ENCODE measurements at places on chromosomes 4 and X.

DNA sequence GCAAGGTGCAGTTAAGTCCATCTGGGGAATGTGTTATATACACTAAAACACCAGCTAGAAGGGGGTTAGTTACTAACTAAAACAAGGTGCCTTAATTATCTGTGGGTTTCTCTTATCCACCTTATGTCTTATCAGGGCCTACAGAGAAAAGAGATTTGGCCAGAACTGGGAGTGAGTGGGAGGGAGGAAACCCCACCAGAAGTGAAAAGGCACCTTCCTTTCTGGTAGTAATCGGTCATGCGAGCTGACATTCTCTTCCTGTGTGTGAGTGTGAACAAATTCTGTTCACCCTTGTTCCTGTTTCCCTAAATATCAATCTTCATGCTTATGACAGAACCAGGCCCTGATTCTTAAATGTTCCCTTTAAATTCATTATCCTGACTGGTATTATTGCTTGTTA lies 43.5 kb downstream of the SRPX2 start:
- no peak for DNase-seq

DNA sequence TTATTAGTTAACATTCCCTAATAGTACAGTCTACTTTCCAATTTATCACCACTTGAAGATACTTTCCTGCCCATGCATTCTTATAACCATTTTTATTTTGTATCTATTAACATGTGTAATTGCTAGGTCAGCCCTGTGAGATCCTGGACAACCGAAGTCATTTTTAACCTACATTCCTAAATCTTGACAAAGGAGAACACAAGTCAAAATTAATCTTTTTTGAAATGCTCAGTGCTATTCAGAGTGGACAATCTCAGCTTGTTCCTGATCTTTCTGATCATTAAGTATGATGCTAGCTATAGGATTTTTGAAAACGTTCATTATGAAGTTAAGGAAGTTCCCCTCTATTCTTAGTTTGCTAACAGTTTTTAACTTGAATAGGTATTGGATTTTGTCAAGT lies 37.5 kb downstream of the ANXA10 start:
- no peak for DNase-seq

- DNase-seq: no peak
Observed at GRCh38 chr4:40782876-40783275, 33.1 kb downstream of the NSUN7 start.

DNA sequence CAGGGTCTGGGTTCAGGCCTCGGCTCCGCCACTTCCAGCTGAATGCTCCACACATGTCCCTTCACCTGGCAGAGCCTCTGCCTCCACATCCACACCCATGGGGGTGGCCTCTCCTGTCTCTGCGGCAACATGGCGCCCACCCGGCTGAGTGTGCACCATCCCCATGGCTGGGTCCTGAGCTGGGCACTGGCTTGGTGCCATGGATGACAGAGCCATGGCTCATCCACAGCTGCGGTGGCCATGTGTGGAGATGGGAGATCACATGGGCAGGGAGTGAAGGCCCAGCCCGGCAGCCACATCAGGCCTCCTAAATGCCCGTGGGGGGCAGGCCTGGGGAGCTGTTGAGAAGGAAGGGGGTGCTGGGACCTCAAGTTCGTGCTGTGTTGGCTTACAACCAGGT lies 213.7 kb downstream of the AFAP1 start:
- DNase-seq: no peak

DNA sequence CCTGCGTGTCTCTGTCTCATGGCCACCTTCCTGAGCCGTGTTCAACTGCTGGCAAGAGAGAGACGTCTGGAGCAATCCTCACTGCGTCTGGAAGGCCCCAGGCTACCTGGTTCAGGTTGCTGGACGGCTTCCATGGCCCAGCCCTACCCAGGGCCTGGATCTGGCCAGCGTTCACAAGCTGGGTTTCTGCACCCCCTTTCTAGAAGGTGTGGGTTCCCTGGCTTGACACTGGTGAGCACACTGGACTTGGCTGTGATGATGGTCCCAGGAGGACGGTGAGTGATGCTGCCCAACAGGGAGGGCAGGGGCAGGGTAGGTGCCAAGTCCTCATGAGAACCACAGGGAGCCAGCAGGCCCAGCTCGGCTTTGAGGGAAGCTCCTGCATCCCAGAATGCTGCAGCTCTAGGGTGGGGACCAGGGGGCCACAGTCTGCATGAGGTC lies 63.4 kb downstream of the HTRA3 start:
- no peak for DNase-seq

- DNase-seq: no peak
Observed at GRCh38 chr4:54707406-54707805, 49.6 kb downstream of the KIT start.

DNA sequence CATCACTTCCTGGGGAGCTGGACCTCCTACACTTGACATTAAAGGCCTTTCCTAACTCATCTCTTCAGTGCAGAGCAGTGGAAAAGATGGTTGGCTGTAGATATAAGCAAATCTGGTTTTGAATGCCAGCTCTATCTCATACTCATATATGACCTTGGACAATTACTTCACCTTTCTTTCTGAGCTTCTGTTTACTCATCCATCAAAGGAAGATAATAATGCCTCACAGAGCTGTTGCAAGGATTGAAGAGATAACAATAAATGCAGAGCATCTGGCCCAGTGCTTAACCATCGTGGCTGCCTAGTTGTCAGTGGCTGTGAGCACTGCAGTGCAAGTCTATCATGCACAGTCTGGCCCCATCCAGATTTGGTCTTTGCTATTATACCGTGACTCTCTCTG lies 148.1 kb upstream of the EOLA2 start:
- peak; percentile 1 for DNase-seq

- no peak for DNase-seq
Observed at GRCh38 chr4:789571-790465, 36.1 kb downstream of the CPLX1 start.

GRCh38 chrX:66049056-66049455 lies 9.2 kb upstream of the VSIG4 start:
- no peak for DNase-seq

DNA sequence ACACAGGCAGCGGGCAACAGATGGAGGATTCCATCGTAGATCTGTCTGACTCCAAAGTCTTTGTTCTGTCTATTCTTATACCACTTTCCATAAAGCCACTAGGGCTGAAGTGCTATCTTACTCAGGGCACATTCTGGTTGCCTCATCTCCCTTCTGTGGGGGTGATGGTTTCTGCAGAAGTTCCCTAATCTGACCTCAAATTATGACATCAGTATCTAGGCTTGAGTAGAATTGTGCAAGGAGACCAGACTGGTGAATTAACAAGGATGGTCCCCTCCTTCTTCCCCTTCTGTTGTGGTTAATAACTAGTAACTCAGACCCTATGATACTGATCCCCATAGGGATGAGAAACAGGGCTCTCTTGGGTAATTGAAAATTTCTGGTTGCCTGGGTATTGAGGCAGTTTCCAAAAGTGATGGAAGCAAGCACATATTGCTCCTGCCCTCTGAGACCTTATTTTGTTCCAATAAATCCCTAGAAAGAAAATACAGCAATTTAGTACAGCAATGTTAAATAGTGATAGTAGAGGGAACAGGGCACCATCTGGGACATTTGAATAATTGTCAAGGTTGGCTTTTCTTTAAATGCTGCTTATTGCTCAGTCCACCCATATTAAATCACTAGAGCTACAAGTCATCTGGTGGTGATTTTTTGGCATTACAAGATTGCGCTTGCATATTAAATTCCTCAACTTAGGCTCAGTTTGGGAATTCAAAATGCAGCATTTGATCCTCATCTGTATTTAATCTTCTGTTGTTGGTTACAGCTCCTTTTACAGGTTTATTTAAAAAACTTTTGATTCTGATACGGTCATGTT lies 57.3 kb upstream of the AP1S2 start:
- no peak for DNase-seq

DNA sequence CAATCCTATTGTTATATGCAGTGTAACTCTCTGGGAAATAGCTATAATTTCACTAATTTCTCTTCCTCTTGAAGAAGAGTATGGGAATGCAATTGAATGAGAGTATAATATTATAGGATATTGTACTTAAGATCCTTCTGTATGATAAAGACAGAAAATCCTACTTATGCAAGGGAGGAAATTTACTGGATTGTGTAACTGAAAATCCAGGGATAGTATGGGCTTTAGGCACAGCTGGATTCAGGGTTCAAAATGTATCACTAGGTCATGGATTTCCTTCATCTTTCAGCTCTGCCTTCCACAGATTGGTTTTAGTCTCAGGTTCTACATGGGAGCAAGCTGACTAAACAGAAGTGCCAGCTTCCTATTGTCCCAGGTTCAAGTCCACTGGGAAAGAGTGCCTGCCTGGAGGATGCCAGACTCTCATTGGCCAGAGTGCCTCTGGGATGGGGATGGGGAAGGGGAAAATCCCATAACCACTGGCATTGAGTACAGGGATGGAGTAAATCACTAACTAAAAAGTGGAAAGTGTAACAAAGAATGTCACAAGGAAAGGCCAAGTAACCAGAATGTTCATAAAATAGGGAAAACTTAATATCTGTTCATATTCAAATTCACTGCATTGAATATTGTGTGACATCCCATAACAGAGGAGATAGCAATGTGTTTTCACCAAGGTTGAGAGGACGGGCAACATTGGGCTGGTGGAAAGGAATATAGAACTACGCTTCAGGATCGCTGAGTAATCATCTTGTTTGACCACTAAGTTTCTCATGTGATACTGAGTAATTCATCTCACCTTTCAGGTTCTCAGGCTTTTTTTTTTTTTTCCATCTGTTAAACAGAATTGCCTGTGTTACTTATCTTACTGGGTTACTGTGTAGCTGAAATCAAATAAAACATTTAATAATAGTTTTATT lies 75.7 kb downstream of the ANXA3 start:
- DNase-seq: no peak

- DNase-seq: no peak
Observed at GRCh38 chrX:70066646-70067045, 4.4 kb downstream of the OTUD6A start.

GRCh38 chrX:49287665-49288064 lies 15.8 kb upstream of the GAGE10 start:
- DNase-seq: no peak

DNA sequence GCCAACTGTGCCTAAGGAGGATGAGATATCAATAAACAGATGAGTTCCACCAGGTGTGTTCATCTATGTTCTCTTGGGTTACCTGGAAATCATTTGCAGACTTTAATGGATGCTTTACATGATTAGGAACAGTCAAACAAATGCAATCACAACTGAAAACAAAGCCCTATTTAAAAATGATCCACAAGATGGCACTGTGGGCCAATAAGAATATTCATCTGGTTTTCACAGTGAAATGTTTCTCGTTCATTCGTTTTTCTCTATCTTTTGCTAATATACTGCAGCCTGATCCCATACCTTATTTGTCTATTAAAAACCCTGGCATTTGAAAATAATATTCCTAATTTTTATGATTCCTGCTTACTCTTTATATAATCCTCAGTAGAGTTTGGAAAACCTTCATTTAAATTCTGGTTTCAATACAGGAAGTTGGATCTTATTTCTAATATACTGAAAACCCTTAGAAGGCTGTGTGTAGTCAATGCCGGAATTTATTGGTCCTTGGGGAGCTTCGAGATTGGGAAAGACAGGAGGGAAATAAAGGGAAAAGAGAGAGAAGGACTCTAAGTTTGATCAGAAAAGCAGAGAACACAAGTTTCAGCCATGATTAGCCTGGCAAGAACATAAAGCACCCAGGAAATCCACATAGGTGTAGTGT lies 63.8 kb upstream of the TAPT1 start:
- no peak for DNase-seq

DNA sequence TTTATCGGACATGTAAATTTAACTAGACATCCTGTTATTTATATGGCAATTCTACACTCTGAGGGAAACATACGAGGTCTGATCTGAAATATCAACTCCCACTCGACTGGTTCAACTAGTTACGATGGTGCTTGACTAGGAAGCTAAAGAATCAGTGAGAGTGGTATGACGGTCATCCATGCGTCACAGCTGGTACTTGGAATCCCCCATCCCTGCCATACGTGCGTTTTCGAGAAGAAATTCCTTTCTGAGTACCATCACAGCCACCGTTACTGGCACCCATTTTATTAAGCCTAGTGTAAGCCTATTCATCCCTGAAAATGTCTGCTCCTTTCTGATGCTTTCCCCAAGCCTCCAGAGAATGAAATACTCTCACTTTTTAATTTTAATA lies 695 bp upstream of the PIGA start:
- no peak for DNase-seq

DNA sequence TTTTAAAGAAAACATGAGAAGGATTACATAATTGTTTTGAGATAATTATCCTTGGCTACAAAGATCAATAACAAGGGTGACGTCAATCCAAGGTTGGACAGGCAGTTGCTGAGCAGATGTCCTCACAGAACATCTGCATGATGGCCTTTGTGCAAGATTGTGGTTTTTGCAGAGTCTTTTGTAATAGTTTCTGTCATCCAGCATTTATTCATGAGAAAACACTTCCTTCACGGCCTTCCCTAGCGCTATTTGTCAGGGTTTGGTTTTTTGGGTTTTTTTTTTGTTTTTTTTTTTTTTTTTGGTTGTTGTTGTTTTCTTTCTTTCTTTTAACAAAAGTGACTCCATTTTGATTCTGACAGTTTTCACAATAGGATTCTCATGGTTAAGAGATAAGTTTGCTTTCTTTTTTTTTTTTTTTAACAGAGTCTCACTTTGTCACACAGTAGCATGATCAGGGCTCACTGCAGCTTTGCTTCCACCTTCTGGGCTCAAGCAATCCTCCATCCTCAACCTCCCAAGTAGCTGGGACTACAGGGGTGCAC lies 31.5 kb upstream of the ELF2 start:
- no peak for DNase-seq

DNA sequence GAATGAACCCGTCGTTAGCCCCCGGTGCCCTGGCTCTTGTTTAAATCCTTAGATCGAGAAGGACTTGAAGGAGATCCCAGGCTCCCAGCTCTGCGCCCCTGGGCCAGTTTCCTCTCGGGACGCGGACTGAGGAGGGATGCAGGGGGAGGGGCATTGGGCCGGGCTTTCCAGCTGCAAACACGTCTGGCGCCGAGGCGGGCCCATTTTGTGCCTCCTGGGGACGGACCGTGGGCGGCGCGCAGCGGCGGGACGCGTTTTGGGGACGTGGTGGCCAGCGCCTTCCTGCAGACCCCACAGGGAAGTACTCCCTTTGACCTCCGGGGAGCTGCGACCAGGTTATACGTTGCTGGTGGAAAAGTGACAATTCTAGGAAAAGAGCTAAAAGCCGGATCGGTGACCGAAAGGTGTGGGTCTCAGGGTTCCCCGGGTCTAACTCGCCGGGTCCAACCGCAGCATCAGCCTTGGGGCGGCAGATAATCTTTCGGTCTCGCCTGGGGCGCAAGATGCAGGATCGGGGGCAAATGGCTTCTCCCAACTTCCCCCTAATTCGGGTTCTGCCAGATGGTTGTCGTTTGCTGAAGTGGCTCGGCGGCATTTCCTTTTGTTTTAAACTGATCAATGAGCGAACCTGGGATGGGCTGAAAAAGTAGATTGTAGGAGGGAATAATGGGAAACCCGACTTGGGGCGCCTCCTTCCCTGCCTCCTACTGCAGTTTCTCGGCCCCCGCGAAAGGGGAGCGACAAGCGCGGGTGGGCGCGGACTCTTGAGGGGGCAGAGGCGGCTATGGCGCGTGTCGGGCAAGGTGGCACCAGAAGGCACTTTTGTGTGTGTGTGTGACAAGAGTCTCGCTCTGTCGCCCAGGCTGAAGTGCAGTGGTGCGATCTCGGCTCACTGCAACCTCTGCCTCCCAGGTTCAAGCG lies 2.9 kb downstream of the PDGFRA start:
- no peak for DNase-seq
